ENCODE measurements at places on chromosomes 11 and 22.

GRCh38 chr22:33656808-33657628 is 263.3 kb downstream of the LARGE1 start:
- no peak overlapping the region for H3K27ac ChIP-seq
- H3K4me3 ChIP-seq = no peak overlapping the region
- H3K36me3 ChIP-seq = no peaks in the 10 kb centered on the region
- H3K27me3 ChIP-seq = no peaks in the 10 kb centered on the region

DNA sequence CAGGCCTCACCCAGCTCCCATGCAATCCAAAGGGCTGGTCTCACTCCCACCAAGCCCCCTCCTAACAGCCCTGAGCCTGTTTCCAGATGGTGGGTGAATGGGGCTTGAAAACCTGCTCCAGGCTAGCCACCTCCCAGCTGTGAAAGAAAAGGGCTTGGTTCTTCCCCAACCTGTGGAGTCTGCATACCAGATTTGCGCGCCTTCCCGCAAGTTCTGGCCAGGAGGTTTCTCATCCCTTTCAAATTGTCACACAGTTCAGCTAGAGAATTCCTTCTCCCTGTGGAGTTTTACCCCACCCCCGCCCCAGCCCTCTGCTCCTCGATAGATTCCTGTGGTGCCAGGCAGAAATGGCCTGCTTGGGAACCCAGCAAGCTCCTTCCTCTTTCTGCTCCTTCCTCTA is 734.6 kb upstream of the FAT3 start:
- no peaks in the 10 kb centered on the region for H3K4me1 ChIP-seq
- no peaks in the 10 kb centered on the region for H3K27me3 ChIP-seq
- no peak overlapping the region for H3K27ac ChIP-seq

DNA sequence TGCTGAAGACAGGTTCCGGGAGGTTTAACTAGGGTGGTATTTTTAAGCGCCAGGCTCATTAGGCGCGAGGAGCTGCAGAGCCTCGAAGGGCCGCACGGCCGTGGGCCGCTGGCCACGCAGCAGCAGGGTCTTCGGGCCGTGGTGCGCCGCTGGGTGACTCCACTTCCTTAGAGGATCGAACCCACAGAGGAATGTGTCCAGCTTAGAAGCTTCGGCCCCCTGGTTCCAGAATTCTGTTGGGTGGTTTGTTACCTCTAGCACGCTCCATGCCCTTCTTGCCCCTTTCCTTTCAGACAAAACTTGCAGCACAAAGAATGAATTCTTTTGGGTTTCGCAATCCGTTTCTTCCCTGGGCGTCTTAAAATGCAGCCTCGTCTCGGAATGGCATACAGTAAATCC is 773 bp upstream of the PATL1 start:
- no peaks in the 10 kb centered on the region for H3K27me3 ChIP-seq
- peak; percentile 90 for DNase-seq
- H3K36me3 ChIP-seq = peaks cover 14% of the 10 kb centered on the region
- H3K27ac ChIP-seq = peak overlapping the region; percentile 96

DNA sequence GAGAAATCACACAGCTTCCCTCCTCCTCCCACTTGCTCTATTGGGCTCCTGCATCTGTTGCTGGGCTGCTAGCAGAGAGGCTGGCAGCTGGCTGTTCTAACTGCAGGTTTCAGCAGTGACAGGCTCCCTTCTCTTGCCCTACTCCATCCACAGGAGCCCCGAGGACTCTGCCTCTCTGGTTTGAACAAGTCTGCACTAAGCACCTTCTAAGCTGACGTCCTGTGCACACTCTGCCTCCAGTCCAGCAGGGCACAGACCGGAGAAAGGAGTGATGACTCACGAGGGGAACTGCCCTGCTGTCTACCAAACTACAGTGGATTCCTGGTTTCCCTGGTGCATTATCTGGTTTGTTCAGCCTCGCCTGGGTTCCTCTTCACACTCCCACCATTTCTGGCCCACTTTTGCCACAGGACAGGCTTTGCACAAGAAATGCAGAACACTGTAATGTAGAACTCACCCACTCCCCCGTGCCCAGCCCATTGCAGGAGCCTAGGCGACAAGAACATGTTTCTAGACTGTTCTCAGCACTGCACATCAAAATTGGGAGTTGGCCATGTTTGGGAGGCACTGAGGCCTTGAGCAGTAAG is 26.0 kb downstream of the IL10RA start:
- peak; percentile 71 for DNase-seq
- H3K36me3 ChIP-seq = no peaks in the 10 kb centered on the region
- no peaks in the 10 kb centered on the region for H3K27me3 ChIP-seq
- H3K4me1 ChIP-seq = peaks cover 4% of the 10 kb centered on the region
- no peak overlapping the region for H3K4me3 ChIP-seq

- H3K4me1 ChIP-seq = no peaks in the 10 kb centered on the region
- H3K27me3 ChIP-seq = no peaks in the 10 kb centered on the region
- DNase-seq = no peak
- H3K4me3 ChIP-seq = no peak overlapping the region
- no peak overlapping the region for H3K27ac ChIP-seq
- H3K36me3 ChIP-seq = no peaks in the 10 kb centered on the region
These were observed 19.0 kb upstream of the PTPRJ start for GRCh38 chr11:47961383-47961782.

DNA sequence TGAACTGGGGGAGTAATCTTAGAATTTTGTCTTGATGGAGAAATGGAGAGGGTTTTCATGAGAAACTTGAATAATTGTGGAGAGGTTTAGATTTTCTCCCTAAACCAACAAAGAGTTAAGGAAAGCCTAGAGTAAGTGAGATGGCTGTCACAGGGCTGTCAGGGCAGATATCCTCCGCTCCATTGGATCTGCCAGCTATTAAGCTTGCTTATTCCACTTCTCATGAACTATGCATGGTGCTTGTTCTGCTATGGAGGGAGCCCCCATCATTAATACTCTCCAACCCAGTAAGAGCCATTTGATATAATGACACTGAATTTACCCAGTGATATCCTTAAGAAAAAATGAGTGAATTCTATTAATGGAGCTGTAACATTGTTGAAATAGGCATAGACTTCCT is 342.8 kb upstream of the MTNR1B start:
- no peaks in the 10 kb centered on the region for H3K4me1 ChIP-seq
- no peak overlapping the region for H3K4me3 ChIP-seq
- no peaks in the 10 kb centered on the region for H3K27me3 ChIP-seq
- H3K27ac ChIP-seq = no peak overlapping the region

GRCh38 chr11:555780-556661 is 4.5 kb downstream of the LMNTD2 start:
- DNase-seq = peak; percentile 88
- H3K4me3 ChIP-seq = no peak overlapping the region
- H3K36me3 ChIP-seq = no peaks in the 10 kb centered on the region
- no peak overlapping the region for H3K27ac ChIP-seq

- H3K27me3 ChIP-seq = no peaks in the 10 kb centered on the region
- no peak for DNase-seq
- H3K4me3 ChIP-seq = no peak overlapping the region
- no peak overlapping the region for H3K27ac ChIP-seq
These were observed 1.5 kb downstream of the PTGDR2 start for GRCh38 chr11:60854140-60854846.

GRCh38 chr11:12024254-12024926 is 16.0 kb upstream of the DKK3 start:
- H3K4me1 ChIP-seq = peaks cover 5% of the 10 kb centered on the region
- no peaks in the 10 kb centered on the region for H3K27me3 ChIP-seq
- H3K4me3 ChIP-seq = no peak overlapping the region
- no peak for DNase-seq
- no peak overlapping the region for H3K27ac ChIP-seq

- H3K36me3 ChIP-seq = peaks cover 70% of the 10 kb centered on the region
- H3K4me3 ChIP-seq = no peak overlapping the region
- H3K27ac ChIP-seq = no peak overlapping the region
- no peak for DNase-seq
These were observed 15.8 kb downstream of the GTPBP1 start for GRCh38 chr22:38721551-38721950.

DNA sequence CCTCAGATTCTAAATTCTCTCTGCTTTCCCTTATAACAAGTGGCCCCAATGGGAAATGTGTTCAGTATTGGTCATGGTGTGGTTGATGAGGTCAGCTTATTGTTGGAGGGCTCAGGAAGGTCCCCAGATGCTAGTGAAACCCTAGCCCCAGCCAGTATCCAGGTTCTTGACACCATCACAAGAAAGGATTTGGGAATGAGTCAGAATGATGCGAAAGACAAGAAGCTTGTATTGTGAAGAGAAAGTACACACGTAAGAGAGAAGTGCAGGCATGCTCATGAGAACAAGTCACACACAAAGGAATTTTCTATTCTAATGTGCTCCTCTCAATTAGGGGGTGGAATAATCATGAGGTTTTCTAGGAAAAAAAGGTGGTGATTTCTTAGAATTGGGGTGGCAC is 34.9 kb upstream of the TRPC6 start:
- H3K27me3 ChIP-seq = no peaks in the 10 kb centered on the region
- H3K36me3 ChIP-seq = no peaks in the 10 kb centered on the region
- H3K27ac ChIP-seq = no peak overlapping the region
- no peaks in the 10 kb centered on the region for H3K4me1 ChIP-seq
- H3K4me3 ChIP-seq = no peak overlapping the region

DNA sequence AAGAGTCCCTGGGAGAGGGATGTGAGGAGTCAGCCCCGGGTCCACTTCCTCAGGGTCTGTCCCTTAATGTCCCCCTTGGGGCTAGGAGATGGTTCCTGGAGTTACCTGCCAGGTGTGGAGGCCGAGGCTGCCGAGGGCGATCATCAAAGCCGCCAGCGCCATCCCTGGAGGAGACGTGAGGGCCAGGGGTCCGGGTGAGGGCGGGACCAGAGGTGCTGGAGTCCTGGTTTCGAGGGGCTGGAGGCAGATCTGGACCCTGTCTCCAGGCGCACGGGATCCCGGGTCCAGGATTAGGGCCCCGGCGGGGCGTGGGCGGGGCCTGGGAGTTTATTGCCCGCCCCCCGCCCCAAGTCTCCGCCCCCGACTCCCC is at the start of gene ART5:
ART5 (minus strand) TSS at position 292 of the 370 bp plus-strand sequence; CDS start at position 162, 130 bp downstream.
- no peaks in the 10 kb centered on the region for H3K27me3 ChIP-seq
- peak within 1 kb of the TSS; percentile 67 for H3K4me3 ChIP-seq
- H3K36me3 ChIP-seq = no peaks in the 10 kb centered on the region
- peak within 1 kb of the TSS; percentile 59 for H3K27ac ChIP-seq
- H3K4me1 ChIP-seq = peaks cover 21% of the 10 kb centered on the region

- no peak overlapping the region for H3K27ac ChIP-seq
- peaks cover 9% of the 10 kb centered on the region for H3K4me1 ChIP-seq
- no peaks in the 10 kb centered on the region for H3K27me3 ChIP-seq
- DNase-seq = no peak
- no peaks in the 10 kb centered on the region for H3K36me3 ChIP-seq
These were observed 7.6 kb upstream of the SEPTIN5 start for GRCh38 chr22:19706661-19707151.

DNA sequence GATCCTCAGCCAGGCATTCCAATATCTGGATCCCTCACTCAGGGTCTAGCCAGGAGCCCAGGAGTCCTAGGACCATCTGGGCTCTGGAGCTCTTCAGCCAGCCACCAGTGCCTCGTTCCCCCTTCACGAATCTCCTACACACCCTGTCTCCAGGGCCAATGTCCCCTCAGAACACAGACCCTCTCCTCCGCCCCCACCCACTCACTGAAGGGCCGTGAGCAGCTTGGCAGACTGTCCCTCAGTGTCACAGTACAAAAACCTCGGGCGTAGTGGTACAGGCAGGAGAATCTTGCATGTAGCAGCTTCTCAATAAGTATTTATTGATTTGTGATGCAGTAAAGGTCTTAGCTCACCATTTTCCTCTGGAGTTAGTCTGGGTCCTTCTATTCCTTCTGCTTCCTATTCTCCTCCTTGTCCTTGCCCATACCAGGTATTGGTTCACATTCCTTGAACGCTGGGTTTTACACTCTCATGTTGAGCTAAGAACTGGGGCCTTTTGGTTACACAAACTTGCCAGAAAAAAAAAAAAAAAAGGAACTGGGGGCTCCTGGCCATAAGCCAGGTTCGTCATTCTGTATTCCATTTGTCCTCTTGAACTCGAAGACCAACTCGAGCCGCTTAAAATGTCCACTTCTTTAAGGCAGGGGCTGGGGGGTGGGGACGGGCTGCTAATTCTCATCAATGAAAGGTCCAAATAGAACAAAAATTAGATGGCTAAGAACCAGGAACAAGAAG is 2.3 kb downstream of the CXCR5 start:
- H3K27me3 ChIP-seq = no peaks in the 10 kb centered on the region
- DNase-seq = no peak
- H3K4me1 ChIP-seq = no peaks in the 10 kb centered on the region
- H3K27ac ChIP-seq = no peak overlapping the region
- H3K36me3 ChIP-seq = no peaks in the 10 kb centered on the region

DNA sequence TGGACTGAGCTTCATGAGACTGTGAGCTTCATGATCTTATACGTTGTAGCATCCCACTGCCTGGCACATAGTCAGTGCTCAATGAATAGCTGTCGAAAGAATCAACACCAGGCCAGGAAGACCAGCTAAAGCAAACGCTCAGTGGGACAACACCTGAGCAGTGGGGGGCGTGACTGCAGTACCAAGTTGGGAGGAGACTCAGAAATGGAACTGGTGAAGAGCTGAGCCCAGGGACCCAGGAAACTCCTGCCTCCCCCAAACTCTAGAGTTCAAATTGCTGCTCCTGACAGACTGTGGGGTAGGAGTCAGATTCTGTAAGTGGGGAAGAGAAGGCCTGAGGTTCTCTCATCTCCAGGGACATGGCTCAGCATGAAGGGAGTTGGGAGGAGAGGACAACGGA is 59.3 kb downstream of the MORC2 start:
- no peak overlapping the region for H3K27ac ChIP-seq
- no peak overlapping the region for H3K4me3 ChIP-seq
- no peaks in the 10 kb centered on the region for H3K36me3 ChIP-seq
- DNase-seq = no peak

DNA sequence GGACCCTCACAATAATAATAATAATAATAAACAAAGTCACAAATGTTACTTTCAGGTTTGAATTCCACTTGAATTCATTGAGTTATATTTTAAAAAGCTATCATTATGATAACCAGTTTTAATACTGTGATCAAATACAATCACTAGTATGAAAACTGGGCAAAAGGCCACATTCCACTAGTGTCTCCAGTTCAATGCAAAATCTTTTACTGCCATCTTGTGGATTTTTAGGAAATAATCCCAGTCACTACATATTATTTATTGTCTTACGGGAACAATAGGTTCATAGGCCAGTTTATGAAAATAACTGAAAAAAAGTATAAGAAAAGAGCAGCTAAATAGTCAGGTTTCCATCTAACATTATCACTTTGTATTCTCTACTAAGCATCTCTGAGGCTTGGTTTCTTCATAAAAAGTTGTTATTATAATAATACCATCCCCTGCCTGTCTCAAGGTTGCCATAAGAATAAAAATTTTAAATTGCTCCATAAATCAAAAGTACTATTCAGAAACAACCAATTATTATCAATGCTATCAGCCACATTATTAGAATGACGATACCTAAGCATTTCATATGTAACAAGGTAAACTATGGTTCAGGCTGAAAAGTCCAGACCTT is 533.9 kb upstream of the CCDC90B start:
- H3K27me3 ChIP-seq = no peaks in the 10 kb centered on the region
- H3K36me3 ChIP-seq = no peaks in the 10 kb centered on the region
- DNase-seq = no peak
- H3K4me1 ChIP-seq = no peaks in the 10 kb centered on the region
- no peak overlapping the region for H3K4me3 ChIP-seq

Measured in upper lobe of left lung (tissue), 6 donors.